Putamen (tissue), 1 donor: ENCODE measurements at places on chromosomes 7 and 10.

GRCh38 chr7:103539875-103540274, 93.9 kb upstream of the SLC26A5 start:
- DNase-seq, result no peak

DNA sequence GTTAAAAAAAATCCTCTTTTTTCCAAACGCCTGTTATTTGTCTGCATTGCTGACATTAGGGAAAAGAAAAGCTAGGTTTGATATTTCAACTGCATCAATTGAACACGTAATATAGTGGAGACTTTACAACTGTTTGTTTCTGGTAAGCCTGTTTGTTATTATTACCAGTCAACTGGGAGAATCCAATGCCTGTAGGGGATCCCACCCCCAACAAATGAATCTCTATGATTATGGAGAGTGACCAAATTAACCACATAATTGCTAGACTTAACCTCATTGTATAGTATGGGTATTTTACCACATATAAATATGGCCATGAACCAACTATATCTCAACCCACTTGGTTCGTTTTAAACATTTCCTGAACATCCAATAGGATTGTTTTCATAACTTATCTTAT, 216.1 kb downstream of the TWIST1 start:
- no peak for DNase-seq

GRCh38 chr7:362402-363096, 72.6 kb downstream of the FOXL3 start:
- no peak for DNase-seq

DNA sequence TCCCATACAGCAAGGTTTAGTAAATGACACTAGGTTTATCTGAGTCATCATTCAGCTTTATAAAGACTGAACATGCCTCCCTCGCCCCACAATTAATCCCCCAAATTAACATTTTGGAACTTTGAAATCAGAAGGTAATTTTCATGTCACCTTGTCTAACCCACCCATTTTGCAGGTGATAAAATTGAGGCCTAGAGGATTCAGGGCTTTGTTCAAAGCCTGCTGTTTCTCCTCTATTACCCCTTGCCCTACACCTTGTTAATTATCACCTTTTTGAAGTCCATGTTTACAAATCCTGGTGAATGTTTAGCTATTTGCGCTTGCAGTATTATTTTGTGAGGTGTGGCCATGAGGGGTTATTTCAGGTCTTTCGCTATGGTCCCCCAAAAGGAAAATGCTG, 120.5 kb downstream of the RTKN2 start:
- DNase-seq, result no peak

DNA sequence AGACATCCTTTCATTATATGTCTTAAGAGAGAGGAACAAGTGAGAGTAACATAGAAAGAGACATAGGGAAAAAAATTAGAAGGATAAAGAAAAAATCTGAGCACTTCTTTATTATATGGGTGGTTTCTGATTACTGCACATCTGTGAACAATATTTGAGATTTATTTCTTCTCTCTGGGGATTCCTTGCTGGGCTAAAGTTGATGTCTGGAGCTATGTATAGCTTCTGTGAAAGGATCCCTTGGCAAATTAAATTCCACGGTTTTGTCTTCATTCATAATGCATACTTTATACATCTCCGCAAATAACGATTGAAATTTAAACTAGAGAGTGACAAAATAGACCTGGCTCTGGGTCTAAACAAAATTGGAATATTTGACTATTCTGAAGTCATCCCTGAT, 232.2 kb upstream of the CTBP2 start:
- DNase-seq, result no peak
